ENCODE measurements at places on chromosomes 6 and 20.

- DNase-seq = no peak
These were observed 133.1 kb downstream of the LY86 start for GRCh38 chr6:6721606-6722005.

- DNase-seq = peak; percentile 13
These were observed 567.8 kb downstream of the GRIK2 start for GRCh38 chr6:101961357-101961756.

- no peak for DNase-seq
These were observed 963 bp downstream of the DDRGK1 start for GRCh38 chr20:3203315-3204123.

DNA sequence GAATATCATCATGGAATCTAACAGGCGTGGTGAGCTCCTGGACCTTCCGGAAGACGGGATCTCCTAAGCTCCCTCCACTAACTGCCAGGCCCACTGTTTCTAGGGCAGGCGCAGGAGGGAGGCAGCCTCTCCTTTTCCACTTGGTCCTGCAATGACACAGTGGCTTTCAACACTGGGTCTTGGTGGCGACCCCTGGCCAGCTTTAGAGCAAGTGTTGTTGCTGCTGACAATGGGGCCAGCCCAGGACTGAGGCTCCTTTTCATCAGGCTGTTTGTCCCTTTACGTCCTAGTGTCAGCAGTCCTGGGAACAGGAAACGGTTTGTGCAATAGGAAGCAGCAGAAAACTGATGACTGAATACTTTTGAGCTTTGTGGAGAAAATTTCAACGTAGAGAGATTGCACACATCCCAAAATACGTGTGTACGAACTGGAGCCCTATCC lies 9.7 kb upstream of the QKI start:
- no peak for DNase-seq

DNA sequence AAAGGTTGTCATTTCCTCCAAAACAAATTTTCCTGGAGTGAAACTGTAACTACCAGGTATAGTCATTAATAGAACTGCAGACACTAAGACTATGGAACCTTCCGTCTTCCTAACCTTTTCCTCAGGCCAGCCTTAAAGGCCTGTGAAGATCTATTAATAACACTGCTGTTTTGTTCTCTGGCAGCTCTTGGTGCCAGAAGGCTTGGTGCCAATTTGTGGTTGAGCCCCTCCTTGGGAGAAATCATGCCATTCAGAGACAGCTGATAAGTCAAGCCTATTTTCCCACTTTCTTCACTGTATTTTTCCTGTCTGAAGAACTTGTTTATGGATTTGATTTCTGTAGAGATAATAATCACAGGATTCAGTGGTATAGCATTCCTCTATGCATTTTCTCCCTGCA lies 64.8 kb downstream of the HCRTR2 start:
- DNase-seq = no peak

GRCh38 chr6:116036885-116037284 lies 23.8 kb downstream of the FRK start:
- DNase-seq = no peak

DNA sequence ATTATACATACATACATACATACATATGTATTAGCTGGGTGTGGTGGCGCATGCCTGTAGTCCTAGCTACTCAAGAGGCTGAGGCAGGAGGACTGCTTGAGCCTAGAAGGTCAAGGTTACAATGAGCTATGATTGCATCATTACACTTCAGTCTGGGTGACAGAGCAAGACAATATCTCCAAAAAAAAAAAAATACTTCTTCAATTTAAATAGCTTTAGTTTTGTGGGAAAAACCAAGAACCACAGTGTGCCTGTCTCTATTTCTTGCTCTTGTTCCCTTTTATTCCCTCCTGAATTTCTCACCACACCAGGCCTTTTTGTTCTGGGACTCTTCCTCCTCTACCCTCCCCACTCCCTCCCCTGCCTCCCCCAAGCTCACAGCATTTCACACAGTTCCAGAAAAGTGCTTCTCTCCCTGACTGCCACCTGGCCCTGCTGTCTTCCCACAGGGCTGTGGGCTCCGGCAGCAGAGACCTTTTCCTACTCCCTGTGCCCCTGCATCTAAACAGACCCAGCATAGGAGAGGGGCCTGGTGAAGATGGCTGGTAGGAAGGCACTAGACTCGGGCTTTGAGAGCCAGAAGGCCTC lies 1.3 kb downstream of the C20orf203 start:
- no peak for DNase-seq

DNA sequence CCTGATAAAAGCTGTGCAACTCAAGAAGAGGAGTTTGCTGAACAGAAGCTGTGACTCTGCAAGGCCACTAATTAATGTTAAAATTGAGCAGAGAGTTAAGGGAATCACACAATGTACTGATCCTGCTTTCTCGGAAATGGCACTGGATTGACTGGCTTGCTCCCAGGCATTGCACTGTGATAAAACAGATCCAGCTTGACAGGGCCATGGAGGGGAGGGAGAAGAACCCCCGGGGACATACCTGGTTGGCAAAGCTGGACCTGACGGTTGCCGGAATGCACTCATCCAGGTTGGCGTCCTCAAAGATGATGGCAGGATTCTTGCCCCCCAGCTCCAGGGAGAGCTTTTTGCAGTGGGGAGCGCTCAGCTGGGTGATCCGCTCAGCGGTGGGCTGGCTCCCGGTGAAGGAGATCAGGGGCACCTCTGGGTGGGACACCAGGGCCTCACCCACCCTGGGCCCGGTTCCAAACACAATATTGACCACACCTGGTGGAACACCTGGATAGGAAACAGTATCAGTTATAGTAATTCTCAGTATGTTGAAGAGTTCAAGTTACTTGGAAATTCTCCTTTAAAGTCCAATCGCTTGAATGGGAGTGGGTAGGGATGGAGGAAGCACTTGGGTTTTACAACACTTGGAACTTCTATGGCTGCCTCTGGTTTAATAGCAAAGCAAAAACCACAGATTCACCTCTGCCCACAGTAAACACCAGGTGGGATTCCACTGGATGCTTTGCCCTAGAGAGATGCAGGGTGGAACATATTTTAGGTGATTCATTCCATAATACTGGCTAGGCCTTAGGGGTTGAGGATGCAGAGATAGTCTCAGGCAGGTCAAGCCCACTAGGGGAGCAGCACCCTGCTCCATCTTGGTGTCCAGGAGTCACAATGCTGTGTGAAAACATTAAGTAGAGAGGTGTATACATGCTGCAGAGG lies 17.1 kb downstream of the ALDH8A1 start:
- no peak for DNase-seq

- no peak for DNase-seq
These were observed 120.4 kb downstream of the CDH26 start for GRCh38 chr20:60078351-60079250.

- DNase-seq = peak; percentile 22
These were observed 71.4 kb upstream of the PREP start for GRCh38 chr6:105474234-105474633.

DNA sequence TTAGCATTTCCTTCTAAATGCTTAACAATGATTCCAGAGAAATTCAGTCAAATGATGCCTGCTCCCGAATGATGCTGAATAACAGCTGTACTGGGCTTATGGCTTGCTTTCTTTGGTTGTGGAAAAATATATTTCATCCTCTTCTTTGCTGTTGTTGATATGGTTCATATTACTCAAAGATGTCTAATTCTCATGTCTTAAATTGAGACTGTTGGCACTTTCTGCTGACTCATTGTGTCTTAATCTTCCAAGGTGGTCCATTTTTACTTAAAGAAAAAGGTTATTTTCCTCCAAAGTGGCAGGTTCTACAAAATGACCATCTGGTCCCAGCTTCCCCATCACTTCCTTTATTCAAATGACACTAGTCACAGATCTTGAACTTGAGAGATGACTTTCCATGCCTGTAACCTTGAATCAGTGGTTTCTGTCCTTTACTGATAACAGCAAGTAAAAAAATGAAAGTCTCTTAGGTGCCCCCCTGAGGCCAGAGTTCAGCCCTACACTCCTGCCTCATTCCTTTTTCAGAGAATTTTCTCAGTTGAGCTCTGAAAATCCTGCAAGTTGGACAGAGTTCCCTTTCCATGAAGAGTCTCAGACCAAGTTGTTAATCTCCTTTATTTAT lies 6.9 kb downstream of the SNAP25 start:
- DNase-seq = no peak

GRCh38 chr6:155311086-155311485 lies 3.2 kb downstream of the TFB1M start:
- DNase-seq = no peak
